ENCODE measurements at places on chromosomes 13 and 19. TPM values are rescaled to one million over a fixed set of nuclear protein-coding genes. Genes with fewer than 3 reads are reported as not detected.

The APC2 gene
- 0.06 TPM for total RNA-seq

GRCh38 chr19:34431681-34432402 lies 3.7 kb downstream of the UBA2 start:
- peaks cover 25% of the 10 kb centered on the region for H3K4me1 ChIP-seq
- no peak overlapping the region for H3K4me3 ChIP-seq
- no peak overlapping the region for H3K27ac ChIP-seq
- DNase-seq, result no peak

DNA sequence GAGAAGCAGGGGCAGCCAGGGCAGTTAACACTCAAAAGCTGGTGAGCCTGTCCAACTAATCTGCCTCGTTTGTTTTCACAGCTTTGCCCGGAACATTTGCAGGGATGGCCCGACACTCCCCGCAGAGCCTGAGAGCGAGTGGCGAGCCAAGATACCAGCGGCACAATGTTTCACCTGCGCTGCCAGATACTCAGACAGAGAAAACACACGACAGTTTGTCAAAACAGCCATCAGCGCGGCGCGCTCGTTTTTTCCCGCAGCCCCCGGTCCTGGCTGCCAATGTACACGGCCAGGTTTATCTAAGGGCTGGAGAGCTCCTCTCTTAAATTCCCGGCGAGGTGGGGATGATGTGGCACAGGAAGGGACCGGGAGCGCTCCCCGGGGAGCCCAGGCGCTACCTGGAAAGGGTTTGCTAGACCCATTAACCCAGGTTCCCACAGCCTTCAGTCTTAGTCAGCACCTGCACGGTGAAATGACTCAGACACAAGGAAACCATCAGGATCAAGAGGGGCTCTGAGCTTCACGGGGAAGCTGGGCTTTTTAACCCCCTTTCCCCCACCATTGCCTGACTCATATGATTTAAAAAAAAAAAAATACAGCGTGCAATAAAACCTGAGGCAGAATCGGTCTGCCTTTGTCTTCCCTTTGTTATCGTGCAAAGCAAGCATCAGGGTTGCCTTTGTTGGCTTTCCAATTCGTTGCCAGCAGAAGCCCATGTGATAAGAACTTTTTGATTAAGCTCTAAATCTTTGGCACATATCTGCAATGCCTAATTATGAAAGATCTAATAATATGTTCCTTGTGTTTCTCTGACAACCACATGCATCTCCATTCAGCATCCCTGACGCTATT lies 186.2 kb downstream of the EFNB2 start:
- H3K27ac ChIP-seq, result no peak overlapping the region
- H3K4me3 ChIP-seq, result no peak overlapping the region
- peaks cover 36% of the 10 kb centered on the region for H3K27me3 ChIP-seq
- no peaks in the 10 kb centered on the region for H3K36me3 ChIP-seq
- no peak for DNase-seq

DNA sequence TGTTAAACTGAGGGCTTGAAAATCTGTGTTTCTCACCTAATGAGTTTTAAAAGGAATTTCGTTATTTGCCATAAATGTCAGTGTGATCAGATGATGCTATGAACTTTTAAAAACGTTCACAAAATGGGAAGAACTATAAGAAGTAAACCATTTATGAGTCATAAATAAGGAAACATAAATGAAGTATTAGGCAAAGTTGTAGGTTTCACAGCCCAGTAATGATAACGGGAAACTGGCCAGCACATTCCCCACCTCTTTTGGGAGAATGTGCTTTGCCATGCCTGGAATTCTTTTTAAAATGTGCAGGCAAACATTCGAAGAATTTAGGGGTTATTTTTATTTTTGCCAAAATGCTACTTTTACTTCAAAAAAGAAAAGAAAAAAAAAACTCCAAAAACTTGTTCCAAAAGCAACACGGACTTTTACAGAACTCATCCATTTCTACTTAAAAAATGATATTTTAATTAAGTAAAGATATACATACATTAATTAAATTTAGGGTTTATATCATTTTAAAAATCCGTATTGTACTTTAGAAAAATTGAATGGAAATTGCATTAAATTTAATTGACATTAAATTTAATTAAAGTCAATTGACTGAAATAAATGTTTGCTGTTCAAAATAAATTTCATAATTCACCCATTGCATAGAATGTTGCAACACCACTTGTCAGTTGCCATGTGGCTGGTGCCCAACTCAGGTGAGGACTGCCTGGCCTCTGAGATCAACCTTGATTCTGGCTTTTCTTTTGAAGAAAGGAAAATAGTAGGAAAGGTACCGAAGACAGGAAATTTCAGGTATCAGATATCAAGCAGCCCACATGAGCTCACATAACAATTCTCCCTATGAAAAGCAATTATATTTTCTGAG lies 1198.5 kb downstream of the EFNB2 start:
- no peak overlapping the region for H3K27ac ChIP-seq

DNA sequence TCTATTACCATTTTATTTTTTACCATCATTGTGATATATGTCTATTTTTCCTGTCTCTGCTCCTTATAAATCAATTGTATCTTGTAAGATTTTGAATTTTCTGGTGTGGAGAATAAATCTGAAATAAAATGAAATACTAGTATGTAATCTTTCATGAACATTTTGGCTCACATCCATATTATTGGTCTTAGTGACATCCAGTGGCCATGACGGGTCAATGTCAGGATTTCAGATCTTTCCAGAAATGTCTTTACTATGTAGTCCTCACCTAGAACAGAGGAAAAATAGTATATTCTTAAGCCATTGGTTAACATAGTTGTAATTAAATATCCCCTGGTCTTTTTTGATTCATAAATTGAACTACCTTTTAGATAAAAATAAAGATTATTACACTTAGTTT lies 109.8 kb upstream of the GPC6 start:
- H3K36me3 ChIP-seq, result no peaks in the 10 kb centered on the region
- no peaks in the 10 kb centered on the region for H3K4me1 ChIP-seq

DNA sequence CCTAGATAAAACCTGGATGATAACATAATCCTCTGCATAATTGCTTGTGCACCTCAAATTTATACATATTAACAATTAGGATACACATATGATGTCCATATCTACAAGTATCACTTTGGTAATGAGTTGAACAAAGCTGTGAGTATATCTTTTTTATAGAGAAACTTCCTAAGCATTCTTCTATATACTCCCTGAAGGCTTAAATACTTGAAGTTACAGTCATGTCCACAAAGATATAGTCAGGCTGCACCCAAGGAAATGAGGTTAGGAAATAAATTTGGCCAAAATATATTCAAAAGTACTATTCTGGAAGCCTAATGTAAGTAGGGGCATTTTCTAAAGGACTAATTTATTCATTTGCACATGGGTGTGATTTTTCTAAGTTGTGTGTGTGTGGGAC lies 761.5 kb downstream of the PCDH9 start:
- no peak for DNase-seq
- no peaks in the 10 kb centered on the region for H3K36me3 ChIP-seq
- H3K4me1 ChIP-seq, result no peaks in the 10 kb centered on the region
- no peak overlapping the region for H3K27ac ChIP-seq

GRCh38 chr13:73223372-73223781 lies 164.6 kb downstream of the KLF5 start:
- H3K27me3 ChIP-seq, result peaks cover 12% of the 10 kb centered on the region
- no peak overlapping the region for H3K27ac ChIP-seq
- H3K4me1 ChIP-seq, result peaks cover 23% of the 10 kb centered on the region
- no peak for DNase-seq

DNA sequence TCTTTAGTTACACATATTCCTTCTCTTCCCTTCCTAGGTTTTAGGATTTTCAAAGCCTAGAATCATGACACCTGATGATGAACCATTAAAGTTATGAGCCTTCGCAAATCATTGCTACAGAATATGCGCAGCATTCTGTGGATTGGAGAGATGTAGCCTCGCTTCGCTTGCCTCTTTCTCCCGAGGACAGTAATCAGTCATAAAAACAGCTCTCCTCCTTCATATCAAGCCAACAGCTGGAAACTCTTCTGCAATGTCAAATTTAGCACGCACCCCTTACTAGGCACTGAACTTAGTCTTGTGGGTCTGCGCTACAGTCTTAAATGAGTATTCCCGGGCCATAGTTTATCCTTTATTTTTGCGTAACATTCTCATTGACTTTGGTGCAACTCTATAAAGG lies 79.6 kb downstream of the DACH1 start:
- no peak overlapping the region for H3K27ac ChIP-seq
- H3K27me3 ChIP-seq, result no peaks in the 10 kb centered on the region
- H3K4me1 ChIP-seq, result no peaks in the 10 kb centered on the region
- no peaks in the 10 kb centered on the region for H3K36me3 ChIP-seq
- DNase-seq, result no peak

GRCh38 chr19:23596872-23597271 lies 90.1 kb downstream of the ZNF675 start:
- no peak overlapping the region for H3K4me3 ChIP-seq
- H3K4me1 ChIP-seq, result no peaks in the 10 kb centered on the region
- H3K36me3 ChIP-seq, result no peaks in the 10 kb centered on the region
- DNase-seq, result no peak
- H3K27ac ChIP-seq, result no peak overlapping the region
- no peaks in the 10 kb centered on the region for H3K27me3 ChIP-seq

- H3K27me3 ChIP-seq, result no peaks in the 10 kb centered on the region
- no peaks in the 10 kb centered on the region for H3K36me3 ChIP-seq
- no peak for DNase-seq
- H3K4me3 ChIP-seq, result no peak overlapping the region
- no peak overlapping the region for H3K27ac ChIP-seq
These were observed 436.7 kb upstream of the ZNF507 start for GRCh38 chr19:31908496-31909225.

DNA sequence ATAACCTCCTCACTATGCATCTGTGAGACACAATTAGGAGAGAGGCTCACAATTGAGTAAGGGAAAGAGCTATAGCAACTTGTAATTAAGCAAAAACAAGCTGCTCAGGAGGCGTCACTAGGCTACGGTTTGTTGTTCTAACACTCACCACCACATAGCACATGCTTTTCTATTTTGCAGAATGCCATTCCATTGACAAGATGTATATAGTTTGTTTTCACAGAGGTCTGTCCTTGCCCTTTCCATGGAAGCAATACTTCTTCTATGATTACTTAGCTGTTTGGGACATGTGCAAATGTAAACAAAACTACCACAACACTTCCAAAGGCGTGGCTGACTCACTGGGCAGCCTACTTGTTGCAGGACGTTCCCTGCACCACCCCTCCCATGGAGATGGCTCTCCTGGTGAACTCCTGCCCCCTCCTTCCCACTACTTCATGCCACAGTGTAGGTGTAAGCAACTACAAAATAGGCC lies 33.9 kb upstream of the FAM216B start:
- H3K27me3 ChIP-seq, result peaks cover 19% of the 10 kb centered on the region
- H3K36me3 ChIP-seq, result no peaks in the 10 kb centered on the region
- H3K4me3 ChIP-seq, result no peak overlapping the region
